D341Med (cell line): ENCODE measurements at places on chromosomes 1 and 21.

DNA sequence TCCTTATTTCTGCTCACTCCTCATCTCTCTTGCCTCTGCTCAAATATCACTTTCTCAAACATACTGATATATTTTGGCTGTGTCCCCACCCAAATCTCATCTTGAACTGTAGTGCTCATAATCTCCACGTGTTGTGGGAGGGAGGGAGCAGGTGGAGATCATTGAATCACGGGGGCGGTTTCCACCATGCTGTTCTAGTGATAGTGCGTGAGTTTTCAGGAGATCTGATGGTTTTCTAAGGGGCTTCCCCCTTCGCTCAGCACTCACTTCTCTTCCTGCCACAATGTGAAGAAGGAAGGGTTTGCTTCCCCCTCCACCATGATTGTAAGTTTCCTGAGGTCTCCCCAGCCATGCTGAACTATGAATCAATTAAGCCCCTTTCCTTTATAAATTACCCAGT, 26.6 kb downstream of the ZBTB8OS start:
- DNase-seq = no peak

GRCh38 chr21:15659753-15660422, 69.9 kb upstream of the USP25 start:
- no peak for DNase-seq

GRCh38 chr1:69639159-69639558, 71.4 kb downstream of the LRRC7 start:
- DNase-seq = no peak

- DNase-seq = no peak
Measured at GRCh38 chr21:46039891-46040660, 57.8 kb upstream of the COL6A2 start.

DNA sequence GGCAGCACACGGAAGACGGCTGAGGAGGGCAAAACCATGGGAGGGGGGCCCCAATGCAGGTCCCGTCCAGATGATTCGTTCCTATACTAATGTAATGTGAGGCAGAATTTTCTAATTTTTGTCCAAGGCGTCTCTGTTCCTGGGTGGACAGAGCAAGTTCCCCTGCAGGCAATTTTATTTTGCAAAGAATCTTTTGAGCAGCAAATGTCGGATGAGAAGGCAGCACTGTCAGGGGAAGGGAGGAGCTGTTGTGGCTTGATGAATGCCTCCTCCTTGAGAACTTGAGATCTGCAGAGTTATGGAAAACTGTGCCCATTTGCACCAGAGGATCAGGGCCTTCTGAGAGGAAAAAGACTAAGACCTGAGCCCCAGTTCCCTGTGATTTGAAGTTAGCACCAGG, 17.3 kb downstream of the SLC1A7 start:
- DNase-seq = no peak

- no peak for DNase-seq
Measured at GRCh38 chr1:161039546-161039945, 782 bp upstream of the TSTD1 start.

DNA sequence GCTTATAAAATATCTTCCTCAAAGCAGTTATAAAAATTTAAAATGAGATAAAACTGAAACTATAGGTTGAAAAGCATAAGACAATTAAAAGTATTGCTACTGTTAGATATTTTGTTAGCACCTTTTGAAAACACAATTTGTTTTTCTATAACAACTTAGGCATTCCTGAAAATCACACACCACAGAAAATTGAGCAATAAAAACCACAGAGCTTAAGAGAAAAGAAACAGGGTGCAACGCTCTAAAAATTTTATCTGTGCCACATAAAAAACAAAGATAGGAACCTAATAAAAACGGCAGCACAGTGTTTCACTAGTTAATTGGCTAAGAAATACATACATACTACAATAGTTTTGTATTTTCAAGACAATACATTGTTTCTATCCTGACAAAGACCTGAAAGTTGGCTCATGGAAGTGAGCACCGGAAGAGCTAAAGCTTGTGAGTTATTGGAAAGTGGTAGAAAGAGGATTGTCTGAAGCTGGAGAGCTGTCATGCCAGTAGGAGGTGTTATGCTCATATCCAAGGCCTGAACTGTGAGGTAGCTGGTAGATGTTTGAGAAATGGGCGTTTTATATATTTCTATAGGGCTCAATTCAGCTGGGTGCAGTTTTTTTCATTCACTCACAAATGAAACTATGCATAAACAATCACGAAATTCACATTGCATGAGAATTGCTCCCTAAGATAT, 45.8 kb downstream of the RGS7 start:
- DNase-seq = no peak

DNA sequence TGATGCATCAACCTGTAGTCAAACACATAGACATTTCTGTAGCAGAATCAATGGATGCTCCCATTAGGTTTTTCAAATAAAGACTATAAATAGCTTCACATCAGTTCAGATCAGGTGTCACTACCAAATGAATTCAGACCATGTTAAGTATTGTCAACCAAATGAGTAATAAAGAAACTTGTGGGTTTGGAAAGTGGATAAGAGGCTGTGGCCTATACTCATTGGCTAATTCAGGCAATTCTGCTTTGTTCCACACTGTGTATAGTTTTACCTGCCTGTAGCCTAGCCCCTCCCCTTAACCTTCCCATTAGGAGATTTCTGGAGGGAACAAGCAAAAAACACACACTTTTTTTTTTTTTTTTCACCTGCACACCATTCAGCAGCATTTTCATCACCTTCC, 321.2 kb downstream of the HLX start:
- no peak for DNase-seq
